Cerebellum (tissue), 4 donors: ENCODE measurements at places on chromosomes 12 and 14. TPM values are rescaled to one million over a fixed set of nuclear protein-coding genes. Genes with fewer than 3 reads are reported as not detected.
A peak's percentile ranks its signal among the peaks of the same experiment; 100 is the strongest.

GRCh38 chr12:71810921-71811320 lies 28.6 kb upstream of the TBC1D15 start:
- no peak for DNase-seq

DNA sequence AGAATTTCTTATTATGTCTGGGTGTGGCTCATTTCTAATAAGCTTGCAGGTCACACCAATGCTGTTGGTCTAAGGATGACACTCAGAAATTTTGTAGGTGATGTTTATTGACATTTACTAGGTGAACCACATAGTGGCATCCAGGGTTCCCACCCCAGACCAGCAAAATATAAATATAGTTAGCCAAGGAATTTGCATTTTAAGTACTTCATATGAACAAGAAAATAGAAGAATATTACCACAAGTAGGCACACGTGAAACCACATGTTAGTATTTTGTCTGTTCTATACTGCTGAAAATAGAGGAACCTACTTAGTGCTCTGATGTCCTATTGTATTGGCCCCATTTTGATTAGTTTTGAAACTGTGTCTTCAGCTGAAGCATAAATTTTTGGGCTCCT lies 71.1 kb downstream of the USP15 start:
- no peak for DNase-seq

DNA sequence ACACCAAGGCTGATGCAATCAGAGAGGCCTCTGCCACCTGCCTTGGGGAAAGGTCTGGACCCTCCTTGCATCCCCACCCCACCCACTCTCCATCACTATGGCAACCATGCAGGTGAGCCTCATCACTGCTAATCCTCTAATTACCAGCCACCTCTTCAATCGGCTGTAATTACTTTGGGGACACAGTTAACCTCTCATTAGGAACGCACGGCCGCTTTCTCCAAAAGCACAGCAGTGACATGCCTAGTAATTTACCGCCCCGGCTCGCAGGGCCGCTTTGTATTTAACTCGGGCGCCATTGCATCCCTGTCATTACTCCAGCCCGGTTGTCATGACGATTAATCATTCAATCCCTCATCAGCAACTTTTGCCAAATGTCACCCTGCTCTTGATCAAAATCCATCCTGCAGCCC lies 36.3 kb upstream of the FAM222A start:
- no peak for DNase-seq

DNA sequence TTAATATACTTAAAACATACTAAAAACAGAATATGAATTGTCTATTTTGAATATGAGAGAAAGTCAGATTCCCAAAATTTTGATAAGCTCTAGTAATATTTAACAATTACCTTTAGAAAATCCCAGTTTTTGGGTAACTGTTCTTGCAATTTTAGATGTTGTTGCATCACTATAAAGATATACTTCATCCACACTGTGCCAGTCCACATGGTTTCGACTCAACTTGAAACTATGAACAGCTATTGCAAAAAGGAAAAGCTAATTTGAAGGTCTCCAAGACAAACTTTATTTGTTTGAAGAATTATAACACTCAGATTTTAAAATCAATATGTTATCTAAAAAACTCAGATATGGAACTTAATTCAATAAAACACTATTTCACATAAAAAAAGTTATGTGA lies 59.9 kb downstream of the DDHD1 start:
- DNase-seq = no peak

DNA sequence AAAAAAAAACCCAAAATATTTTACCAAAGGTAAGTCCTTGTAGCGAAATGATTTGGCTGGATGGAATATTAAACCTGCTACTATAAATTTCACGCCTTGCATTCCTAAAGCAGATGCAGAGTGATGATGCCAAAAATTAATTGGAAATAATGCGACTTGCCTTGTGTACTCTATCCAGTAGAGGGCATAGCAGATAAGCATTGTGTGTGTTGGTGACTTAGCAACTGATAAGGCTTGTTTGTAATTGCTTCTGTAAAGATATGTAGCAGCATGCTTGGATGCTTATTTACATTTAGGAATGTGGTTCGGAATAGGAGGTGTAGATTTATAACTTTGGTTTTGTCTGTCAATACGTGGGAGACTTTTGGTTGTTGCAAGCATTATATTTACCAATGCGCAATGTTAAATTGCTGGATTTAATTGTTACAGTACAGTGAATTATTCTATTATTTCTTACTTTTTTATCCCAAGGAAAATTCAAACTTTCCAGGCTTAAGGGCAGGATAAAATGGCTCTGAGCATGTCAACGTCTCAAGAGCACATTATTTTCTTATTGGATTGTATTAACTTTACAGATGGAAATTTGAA lies 80.5 kb downstream of the TMEM260 start:
- peak; percentile 76 for DNase-seq

- DNase-seq = no peak
These were observed 328.3 kb upstream of the RTL1 start for GRCh38 chr14:101231828-101232227.

DNA sequence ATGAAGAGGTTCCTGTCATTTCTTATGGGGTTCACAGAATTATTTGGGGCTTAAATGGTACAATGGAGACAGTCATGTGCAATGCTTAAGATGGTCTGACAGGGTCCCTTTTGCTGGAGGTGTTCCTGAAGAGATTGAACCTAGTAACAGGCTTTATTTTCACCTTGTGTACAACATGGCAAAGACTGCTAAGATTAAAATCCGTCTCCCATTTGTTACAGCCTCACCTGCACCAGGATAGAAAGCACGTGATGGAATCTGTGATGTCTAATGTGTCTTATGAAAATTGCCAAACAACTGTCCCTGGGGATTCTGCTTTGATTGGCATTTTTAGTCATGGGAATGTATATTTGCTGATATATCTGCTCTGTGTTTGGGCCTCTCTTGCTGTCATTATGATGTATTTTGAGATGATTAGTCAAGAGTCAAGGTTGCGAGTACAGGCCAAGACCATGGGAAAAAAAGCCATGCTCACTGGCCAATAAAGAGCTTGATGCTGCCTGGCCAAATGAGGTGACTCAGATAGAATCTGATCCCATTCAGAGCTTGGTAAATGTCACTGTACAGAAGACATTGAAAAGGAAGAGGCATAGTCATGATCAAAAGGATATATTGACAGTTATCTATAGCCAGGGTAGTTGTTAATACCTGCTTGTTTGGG lies 96.1 kb downstream of the FLRT2 start:
- DNase-seq = no peak

The CLEC4C gene
- not detected for total RNA-seq

The GUCY2C gene
- total RNA-seq = 0.09 TPM

The C1S gene
- 14.7 TPM for total RNA-seq
